Astrocyte of the spinal cord (primary cell): ENCODE measurements at places on chromosomes 1 and 21.

DNA sequence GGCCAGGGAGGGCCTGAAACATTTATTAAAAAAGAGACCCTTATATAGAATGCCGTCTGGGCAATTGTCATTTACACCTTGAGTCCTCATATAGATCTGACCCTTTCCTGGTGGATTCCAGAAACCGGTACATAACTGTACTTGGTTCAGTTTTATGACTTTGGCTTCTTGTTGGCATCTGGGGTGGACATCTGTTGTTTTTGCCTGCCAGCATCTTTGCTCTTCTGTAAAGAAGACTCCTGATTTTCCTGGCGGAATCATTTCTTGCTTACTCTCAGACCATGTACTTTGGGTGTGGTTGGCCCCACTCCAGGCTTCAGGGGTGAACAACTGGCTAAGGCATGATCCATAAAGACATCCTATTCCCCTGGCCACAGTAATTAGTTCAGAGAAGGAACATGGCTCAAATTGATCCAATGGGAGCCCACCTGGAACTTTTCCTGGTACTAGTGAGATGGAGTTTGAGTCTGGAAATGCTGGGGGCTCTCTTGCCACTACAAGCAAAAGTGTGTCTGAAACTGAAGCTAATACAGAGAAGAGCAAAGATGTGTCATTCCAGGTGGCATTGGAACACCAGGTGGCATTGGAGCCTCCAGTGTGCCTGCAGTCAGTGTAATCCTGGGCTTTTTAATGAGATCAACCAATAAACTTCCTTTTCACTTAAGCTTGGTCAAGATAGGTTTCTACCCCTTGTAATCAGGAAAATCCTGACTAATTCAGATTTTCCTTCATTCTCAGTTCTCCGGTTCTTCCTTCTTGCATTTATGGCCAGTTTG is 332.5 kb upstream of the CAMK1G start:
- DNase-seq: no peak

DNA sequence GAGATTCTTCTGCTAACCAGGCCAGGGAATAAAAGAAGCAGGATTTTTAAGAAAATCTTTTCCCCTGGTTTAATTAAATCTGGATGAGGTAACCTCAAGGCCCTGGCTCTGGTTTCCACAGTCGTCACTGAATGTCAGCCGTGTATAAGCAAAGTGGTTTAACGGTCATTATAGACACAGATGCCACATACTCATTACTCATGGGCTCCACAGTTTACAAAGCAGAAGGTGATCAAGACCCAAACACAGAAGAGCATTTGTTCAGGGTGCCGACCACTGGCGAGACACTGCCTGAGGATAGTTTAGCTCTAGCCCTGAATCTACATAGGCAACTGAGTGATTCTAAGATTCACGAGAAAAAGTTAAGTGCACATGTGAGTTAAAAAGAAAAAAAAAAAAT is 27.8 kb upstream of the RAP1GAP start:
- DNase-seq: peak; percentile 79

DNA sequence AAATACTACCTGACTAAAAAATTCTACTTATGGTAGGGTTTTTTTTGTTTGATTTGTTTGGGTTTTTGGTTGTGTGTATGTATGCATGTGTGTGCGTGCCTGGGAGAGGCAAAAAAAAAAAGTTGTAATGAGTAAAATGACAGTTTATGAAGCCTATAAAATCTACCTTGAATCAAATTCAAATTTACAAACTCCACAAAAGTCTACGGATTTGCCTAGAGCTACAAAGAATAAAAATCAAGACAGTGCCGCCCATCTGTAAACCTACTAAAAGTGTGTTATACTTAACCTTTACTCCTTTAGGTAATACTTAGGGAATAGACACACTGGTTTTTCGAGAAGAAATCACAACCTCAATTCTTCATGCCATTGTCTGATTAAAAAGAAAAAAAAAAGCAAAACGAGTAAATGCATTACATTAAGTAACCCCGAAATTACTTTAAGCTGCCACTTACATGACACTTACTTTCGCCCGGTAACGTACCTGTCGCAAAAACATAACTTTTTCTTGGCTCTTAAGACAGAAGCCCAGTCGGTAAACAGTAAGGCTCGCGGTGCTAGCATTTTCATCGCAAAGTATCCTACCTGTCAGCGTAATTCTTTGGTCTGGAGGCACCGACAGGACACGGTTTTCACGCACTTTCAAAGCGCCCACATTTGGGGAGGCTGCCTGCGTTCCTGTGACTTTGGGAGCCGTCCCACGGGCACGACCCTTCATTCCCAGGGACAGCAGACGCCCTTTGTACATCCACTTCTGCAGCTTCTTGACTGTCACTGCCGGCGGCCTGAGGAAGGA is 951 bp downstream of the SYDE2 start:
- DNase-seq: peak; percentile 13

- DNase-seq: peak; percentile 91
These were observed 1.4 kb downstream of the KLHL21 start for GRCh38 chr1:6601049-6601922.

- no peak for DNase-seq
These were observed 35.4 kb downstream of the ENAH start for GRCh38 chr1:225617479-225617878.

DNA sequence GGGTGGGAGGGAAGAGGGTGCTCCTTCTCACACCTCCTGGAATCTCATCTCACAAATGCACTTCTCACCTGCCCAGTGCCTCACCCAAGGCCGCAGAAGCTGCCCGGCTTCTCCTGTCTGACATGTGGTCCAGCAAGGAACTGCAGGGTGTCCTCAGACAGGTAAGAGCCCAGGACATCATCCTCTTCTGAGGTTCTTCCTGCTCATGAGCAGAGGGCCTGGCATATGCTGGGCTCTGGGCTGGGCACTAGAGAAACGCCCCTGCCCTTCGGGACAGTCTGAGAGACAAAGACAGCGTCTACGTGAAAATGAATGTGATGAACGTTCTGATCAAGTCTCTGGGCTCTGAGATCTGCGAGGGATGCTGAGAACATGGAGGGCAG is 42.4 kb downstream of the PKP1 start:
- no peak for DNase-seq

DNA sequence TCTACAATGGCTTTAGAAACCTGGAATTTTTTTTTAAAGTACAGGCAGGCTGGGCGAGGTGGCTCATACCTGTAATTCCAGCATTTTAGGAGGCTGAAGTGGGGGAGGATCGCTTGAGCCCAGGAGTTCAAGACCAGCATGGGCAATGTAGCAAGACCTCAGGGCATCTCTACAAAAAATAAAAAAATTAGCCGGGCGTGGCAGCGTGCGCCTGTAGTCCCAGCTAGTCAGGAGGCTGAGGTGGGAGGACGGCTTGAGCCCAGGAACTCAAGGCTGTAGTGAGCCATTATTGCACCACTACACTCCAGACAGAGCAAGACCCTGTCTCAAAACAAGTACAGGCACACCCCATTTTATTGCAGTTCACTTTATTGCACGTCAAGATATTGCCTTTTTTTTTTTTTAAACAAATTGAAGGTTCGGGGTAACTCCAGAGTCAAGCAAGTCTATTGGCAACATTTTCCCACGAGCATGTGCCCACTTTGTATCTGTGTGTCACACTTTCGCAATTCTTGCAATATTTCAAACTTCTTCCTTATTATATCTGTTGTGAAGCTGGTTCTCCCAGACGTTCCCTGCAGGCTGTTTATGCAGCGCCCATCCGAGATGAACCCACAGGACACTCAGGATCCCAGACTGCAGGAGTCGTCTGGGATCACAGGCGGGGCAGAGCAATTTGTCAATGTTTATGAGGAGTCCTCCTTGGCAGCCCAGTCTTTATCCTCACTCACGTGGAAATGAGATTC is 4.7 kb downstream of the HES2 start:
- DNase-seq: no peak

- peak; percentile 17 for DNase-seq
These were observed 8.6 kb downstream of the ACOT7 start for GRCh38 chr1:6384962-6385361.

DNA sequence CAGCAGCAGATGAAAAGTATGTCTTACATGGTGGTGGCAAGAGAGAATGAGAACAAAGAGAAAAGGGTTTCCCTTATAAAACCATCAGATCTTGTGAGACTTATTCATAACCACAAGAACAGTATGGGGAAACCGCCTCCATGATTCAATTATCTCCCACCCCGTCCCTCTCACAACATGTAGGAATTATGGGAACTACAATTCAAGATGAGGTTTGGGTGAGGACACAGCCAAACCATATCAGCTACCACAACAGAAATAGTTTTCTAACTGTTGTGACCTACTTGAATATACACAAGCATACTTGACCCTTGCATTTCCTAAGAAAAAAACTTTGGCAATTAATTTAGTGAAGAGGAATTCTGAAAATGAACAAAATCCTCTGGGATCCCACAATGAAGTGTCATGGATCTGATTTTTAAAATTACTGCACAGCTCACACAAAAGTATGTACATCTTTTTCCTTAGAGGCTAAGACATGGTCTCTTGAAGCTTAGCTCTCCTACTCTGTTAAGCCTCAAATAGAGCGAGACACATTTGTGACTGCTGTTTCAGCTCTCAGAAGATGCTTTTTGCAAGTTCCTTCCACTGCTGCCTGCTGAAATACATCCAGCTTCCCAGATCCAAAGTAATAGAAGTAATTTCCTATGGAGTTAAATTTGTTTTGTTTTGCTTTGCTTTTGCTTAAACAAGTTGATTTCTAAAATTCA is 265.8 kb downstream of the DPYD start:
- DNase-seq: peak; percentile 28

DNA sequence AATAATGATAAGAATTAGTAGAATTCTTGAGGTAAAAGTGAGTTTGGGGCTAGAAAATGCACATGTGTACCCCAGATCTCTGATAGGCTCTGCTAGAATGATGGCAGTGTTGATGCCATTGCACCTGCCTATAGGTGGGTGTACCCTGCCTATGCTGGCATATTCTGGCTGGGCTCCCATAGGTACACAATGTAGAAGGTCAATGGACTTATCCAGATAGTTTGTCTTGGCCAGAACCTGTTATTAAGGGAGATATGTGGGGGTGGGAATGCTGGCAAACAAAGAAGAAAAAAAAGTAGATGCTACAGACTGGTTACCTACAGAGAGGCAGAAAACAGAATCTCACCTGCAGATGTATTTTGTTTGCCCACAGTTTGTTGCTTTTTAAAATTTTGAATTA is 14.1 kb upstream of the KLHDC8A start:
- no peak for DNase-seq

GRCh38 chr1:19086176-19086875 is 123.7 kb downstream of the UBR4 start:
- no peak for DNase-seq

- no peak for DNase-seq
These were observed 76.0 kb upstream of the EDN2 start for GRCh38 chr1:41560496-41560895.

DNA sequence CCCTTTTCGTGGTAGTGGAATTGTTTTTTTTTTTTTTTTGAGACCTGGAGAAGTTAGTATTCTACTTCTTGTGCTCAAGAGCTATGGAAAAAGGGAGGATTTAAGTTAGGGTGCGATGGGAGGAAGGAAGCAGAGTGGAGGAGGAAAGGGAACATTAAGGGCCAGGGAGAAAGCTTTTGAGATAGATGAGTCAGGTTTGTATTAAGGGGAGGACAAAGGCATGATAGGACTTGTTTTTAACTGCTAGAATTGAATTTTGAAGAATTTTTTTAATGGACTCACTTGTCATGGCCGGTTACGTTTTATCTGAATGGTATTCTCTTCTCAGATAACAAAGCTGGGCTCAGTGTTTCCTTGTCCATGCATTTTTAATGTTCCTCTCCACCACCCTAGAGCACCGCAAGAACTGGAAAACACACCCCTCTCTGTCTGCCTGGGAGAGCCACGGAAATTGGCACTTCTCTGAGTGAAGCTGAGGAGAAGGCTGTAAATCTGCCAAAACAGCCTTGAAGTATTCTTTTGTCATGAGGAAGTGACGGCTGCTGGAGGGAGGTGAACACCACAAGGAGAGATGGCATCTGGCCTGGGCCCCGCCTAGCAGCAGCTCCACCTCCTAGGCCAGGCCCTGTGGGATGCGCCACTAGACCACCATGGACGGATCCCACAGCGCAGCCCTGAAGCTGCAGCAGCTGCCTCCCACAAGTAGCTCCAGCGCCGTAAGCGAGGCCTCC is 3.5 kb downstream of the NIPAL3 start:
- peak; percentile 42 for DNase-seq

GRCh38 chr1:41895552-41895951 is 23.2 kb downstream of the HIVEP3 start:
- no peak for DNase-seq

DNA sequence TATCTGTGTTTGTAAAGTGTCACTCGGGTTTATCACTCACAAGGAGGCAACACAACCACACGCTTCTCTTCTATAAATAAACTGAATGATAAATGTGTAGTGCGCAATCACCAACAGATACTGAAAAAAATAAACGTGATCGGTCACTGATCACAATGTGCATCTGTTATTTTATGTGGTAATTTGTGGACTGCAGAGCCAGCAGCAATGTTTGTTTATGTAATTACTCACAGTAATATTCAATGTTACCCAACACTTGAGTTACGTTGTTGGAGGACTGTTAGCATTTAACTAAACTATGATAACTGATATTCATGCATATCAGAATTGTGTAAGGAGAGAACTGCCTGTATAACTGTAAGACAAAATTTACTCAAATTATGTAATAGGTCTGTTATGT is 129.6 kb downstream of the USH2A start:
- DNase-seq: peak; percentile 33

DNA sequence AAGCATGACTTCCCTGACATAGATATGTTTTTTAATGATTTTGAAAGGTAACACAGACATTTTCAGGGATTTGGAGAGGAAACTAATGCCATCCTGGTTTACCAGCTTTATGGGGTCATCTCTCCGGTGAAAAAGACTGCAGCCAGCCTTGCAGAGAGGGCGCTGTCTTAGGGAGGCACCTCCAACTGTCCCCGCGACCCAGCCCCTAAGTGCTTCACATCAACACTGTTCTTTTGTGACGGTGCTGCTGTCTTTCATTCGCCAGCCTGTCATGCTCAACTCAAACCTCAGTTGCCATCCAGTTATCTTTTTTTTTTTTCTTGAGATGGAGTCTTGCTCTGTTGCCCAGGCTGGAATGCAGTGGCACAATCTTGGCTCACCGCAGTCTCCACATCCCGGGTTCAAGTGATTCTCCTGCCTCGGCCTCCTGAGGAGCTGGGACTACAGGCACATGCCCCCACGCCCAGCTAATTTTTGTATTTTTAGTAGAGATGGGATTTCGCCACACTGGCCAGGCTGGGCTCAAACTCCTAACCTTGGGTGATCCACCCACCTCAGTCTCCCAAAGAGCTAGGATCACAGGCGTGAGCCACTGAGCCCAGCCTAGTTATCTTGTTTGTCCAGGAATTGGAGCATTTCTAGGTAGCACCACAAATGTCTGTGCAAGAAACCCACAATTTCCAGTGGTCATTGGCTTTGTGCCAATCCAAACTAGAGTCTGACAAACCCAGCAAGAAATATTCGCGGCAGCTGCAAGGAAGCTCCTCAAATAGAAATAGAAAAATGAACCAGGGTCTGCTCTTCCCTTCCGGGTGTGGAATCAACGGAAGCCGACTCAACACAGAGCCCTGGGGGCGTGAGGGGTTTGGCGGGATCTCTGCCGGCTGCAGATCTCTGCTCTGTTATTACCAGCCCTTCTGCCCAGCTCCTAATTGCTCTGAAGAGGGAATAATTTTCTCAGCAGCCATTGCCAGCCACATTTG is 24.2 kb downstream of the PDE9A start:
- DNase-seq: peak; percentile 84
